ENCODE measurements at places on chromosomes 1 and 21.
A peak's percentile ranks its signal among the peaks of the same experiment; 100 is the strongest.

DNA sequence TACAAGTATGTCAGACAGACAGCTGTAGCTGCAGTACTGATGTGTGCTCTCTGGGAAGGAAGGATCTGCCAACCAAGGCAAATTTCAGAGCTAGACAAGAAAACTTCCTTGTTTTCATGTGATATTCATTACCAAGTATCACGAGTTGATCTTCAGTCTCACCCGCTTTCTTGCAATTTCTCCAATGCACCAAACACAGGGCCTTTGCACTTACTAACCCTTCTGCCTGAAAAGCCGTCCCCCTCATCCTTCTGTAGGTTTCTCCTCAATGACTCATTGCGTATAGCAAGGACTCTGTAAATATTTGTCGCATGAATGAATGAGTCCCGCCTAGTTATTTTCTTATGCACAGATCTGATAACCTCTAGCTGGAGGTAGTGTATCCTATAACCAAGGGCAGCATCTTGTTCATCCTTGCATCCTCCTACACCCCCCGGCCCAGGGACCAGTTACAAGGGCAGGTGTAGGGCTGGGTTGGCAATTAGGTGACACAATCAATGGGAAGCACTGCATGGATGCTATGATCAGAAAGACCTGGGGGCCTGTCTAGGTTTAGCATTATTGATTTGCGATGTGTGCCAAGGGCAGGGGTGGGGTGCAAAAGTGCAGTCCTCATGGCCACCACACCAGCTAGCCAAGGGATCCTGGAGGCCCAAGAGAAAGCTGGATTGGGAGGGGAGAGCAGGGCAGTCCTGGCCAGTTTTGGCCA lies 51.4 kb upstream of the GPR157 start:
- no peak for DNase-seq

DNA sequence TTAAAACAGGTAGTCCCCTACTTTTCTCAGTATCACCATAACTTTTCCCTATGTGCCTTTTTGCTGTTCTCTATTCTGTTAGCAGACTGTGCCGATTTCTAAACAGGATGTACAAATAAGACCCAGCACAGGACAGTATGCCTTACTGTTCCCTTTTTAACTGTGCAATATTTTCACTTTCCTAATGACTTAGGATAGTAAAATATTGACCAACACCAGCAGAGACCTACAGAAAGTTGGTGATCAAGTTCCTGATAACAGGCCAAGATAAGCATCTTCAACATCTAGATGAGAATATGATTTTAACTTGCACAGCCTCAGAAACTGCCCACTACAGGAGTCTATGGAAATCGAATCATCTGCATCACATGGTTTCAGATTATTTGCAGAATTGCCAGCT lies 42.0 kb downstream of the ADSS2 start:
- no peak for DNase-seq

DNA sequence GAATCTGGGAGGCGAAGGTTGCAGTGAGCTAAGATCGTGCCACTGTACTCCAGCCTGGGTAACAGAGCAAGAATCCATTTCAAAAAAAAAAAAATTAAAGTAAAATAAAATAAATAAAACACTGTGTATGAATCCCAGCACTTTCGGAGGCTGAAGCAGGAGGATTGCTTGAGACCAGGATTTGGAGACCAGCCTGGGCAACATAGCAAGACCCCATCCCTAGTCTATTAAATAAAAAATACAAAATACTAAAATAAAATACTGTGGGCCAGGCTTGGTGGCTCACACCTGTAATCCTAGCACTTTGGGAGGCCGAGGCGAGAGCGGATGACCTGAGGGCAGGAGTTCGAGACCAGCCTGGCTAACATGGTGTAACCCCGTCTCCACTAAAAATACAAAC lies 4.2 kb upstream of the BNIPL start:
- no peak for DNase-seq

DNA sequence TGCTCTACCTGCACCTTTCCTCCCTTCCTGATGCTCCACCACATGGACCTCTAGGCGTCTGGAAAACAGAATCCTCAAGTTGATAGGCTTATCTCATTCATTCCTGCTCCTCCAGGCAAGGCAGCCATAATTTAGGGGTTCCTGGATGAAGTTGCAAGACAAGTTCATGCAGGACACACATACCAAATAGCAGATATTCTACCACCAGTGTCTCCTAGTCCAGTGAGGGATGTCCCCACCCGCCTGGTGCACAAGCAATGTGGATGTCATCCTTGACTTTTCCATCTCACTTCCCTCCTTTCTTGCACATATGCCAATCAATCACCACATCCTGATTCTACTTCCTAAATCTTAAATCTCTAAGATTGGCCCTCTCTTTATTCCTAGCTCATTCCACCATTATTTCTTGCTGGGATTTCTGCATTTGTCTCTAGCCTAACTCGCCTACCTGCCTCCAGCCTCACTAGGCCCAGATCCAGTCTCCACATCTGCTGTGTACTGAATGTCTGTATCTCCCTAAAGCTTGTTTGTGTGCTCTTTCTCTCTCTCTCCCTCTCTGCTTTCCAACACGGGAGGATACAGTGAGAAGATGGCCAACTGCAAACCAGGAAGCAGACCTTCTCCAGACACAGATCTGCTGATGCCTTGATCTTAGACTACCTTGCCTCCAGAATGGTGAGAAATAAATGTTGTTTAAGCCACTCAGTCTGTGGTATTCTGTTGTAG lies 40.5 kb downstream of the CD34 start:
- no peak for DNase-seq

DNA sequence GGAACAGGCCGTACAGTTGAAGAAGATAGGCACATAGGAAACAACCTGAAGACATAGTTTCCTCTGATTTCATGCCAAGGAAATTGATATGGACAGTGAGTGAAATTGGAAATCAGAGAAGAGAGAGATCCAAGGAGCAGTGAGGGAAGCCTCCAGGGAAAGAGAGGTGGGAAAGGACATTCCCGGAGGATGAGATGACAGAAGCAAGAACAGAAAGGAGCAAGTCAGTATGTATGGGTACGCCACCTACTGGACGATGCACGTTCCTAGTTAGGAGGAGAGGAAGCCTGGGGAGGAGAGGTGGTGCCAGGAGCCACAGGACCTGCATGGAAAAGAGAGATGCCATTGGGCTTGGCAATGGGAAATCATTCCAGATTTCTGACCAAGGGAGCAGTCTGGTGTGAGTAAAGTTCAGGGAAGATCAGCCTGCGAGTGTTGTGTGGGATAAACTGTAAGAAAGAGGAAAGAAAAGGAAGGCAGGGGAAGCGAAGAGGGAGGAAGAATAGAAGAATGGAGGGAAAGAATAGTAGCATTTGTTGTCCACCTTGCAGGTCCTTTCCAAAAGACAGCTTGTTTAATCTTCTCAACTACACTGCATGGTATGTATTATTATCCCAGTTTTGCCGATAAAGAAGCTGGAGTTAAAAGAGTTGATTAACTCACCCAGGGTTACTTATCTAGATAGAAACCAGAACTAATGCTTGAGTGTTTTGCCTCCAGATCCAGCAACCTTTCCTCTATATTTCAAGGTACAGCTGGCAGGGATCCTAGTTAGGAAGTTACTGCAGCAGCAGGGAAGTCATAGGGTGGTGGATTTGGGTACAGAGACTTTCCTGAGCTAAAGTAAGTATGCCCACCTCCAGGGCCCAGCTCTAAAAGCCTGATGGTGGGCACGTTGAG lies 27.4 kb downstream of the C1orf116 start:
- DNase-seq: peak; percentile 78

- DNase-seq: no peak
Measured at GRCh38 chr1:19606817-19607642, 37.1 kb upstream of the NBL1 start.

DNA sequence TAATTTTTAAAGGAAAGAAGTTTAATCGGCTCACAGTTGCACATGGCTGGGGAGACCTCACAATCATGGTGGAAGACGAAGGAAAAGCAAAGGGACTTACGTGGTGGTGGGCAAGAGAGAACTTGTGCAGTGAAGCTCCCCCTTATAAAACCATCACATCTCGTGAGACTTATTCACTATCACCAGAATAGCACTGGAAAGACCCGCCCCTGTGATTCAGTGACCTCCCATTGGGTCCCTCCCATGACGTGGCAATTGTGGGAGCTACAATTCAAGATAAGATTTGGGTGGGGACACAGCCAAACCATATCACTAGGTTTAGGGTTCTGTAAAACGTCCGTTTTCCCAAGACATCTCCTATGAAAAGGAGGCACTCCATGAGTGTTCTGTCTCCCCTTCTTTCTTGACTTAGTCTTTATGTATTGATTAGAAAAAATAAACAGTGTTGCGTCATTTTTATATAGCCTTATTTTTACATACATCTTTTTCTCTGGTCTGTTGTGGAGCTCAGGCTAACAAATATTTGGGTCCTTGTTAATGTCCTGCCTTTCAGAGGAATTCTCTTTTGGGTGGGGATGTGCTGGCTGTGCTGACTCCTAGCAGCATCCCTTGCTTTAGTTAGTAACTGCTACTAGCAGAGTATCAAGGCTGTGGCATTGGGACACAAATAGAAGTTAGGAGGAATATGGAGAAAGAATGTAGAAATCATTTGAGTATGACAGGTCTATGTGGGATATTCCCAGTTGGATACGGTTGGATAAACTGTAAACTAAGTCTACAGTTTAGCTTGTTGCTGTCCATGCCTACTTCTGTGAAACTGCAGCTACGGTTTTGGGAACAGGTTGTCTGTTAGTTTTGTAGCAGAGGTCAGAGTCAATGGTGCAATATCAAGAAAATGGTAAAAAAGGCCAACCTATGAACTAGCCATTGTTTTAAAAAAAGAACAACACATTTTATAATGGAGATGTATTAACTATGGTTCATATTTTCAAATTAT lies 23.5 kb downstream of the BACH1 start:
- no peak for DNase-seq

- DNase-seq: no peak
Measured at GRCh38 chr1:196502437-196502836, 105.8 kb downstream of the KCNT2 start.

DNA sequence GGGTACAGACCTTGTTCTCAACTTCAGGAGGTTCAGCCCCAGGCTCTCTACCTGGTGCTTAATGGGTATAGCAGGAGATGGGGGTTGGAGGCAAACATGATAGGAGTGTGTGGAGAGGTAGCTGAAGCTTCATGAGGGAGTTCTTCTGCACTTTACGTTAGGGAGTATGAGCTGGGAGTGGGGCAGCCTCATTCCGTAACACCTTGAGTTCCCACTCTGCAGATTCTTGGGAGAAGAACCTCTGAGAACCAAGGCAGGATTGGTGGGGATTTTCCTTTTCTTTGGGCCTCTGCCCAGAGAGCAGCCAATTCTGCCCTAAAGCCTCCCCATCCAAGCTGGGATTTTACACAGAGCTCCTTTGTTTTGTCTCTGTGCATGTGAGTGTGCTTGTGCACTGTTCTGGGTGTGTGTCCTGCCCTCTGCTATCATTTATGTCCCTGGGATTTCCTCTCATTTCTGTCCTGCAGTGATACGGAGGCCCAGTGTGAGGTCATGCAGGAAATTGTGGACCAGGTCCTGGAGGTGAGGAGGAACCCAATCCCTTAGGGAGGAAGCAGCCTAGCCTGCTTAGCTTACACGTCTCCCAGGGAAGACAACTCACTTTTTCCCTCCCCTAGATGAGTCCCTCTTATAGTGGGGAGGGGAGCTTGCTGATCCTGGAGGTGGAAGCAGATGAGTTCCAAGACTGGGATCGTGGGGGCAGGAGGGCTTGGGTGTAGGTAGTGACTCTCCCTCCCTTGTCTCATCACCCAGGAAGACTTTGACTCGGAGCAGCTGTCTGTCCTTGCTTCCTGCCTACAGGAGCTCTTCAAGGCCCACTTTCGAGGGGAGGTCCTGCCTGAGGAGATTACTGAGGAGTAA lies 11.6 kb upstream of the SLC27A3 start:
- DNase-seq: no peak

GRCh38 chr21:46001821-46002681 lies 20.5 kb downstream of the COL6A1 start:
- DNase-seq: peak; percentile 17

GRCh38 chr1:45607404-45608074 lies 16.3 kb downstream of the CCDC17 start:
- no peak for DNase-seq

All from colonic mucosa (tissue), 4 donors.